Activated effector memory CD4-positive, alpha-beta T cell treated with Interleukin-2 at 50 U/mL for 16 hours (primary cell): ENCODE measurements at places on chromosomes 16 and 17.

GRCh38 chr16:70428178-70428998 is 10.5 kb downstream of the ST3GAL2 start:
- no peak for DNase-seq

DNA sequence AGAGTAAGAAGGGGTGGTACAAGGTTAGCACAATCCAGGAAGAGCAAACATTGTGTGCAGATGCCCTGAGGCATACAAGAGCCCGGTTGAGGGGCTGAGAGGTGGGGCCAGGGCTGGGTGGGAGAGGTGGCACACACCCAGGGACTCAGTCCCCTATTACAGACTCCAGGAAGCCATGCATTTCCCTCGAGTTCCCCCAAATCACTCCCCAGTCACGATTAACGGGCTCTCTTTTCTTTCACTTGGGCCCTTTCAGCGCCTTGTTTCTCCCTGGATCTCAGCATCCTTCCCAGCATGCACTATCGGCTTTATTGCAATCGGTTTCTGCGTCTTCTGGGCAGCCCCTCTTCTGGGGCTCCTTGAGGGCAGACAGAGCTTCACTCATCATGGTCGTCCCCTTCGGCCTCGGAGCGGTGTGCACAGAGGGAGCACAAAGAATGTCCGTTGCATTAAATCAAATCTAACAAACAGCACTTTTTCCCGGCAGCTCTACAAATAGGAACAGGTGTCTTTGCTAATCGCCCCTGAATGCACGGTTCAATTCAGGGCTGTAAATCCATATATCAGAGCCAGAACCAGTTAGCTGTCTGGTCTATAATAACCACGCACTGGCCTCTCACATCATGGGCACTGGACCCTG is 184.6 kb upstream of the HSBP1 start:
- DNase-seq = no peak

DNA sequence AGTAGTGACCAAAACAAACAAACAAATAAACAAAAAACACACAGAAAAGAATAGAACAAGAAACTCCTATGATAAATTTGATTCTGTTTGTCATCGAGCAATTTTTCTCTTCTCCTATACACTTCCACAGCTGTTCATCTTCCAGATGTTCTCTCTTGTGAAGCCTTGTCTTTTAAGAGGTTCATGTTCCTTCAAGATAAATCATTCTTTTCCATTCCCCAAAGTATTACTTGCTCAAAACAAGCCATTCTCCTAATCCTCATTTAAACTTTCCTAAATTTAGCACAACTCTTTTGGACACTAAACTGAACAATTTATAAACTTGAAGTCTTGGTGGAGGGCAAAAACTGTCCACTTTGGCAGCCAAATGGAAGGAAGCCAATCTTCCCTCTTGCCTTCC is 103.3 kb downstream of the ABCA8 start:
- no peak for DNase-seq

- DNase-seq = no peak
Measured at GRCh38 chr16:81647527-81647926, 131.6 kb upstream of the PLCG2 start.

DNA sequence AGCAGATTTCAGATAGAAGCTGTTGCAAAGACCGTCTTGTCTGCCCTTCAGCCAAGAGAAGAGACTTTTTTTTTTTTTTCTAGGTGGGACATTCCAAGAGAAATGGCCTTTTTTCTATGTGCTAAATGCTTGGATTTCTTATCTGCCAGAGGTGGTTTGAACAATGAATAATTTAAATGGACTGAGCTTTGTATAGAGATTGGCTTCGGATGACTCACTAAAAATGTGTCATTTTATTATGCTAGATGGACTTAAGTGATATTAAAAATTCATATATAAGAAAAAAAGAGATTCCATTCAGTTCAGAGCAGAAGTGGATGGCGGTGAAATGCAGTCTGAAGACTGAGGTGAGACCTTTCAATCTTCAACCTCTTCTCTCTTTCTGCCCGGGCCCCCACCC is 58.4 kb downstream of the MEAK7 start:
- no peak for DNase-seq

GRCh38 chr17:8150194-8151119 is 1.7 kb downstream of the PER1 start:
- DNase-seq = no peak

DNA sequence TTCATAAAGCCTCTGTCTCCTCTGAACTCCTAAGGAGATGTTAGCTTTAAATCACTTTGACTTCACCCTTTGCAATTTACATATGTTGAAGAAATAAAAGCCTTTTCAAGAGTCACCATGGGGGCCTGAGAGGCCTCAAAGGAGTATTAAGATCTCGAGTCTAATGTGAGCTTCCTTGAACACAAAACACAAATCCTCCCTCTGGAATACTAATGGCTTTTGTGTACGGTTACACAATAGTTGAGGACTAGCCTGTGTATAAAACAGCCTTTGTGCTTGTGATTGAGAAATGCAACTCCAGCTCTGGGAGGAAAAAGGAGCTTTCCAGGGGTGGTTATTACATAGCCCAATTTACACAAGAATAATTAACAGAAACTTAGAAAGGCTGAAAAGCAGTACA is 1140.2 kb downstream of the CDH11 start:
- DNase-seq = no peak

DNA sequence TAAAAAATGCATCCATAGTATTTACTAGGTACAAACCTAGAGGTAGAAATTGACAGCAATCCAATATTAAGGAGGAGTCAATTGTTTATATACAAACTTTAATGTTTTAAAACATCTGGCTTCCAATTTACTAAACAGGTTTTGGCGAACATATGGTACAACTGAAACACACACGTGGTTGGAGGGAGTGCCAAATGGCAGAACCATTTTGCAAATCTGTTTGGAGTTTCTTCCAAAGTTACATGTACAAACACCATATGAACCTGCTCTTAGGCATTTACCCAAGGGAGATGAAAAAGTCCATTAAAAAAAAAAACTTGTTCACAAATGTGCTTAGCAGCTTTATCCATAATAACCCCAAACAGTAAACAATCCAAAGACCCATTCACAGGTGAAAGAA is 159.8 kb upstream of the MYOCD start:
- DNase-seq = no peak

GRCh38 chr17:59001158-59001814 is 105.4 kb downstream of the TRIM37 start:
- peak; percentile 39 for DNase-seq

DNA sequence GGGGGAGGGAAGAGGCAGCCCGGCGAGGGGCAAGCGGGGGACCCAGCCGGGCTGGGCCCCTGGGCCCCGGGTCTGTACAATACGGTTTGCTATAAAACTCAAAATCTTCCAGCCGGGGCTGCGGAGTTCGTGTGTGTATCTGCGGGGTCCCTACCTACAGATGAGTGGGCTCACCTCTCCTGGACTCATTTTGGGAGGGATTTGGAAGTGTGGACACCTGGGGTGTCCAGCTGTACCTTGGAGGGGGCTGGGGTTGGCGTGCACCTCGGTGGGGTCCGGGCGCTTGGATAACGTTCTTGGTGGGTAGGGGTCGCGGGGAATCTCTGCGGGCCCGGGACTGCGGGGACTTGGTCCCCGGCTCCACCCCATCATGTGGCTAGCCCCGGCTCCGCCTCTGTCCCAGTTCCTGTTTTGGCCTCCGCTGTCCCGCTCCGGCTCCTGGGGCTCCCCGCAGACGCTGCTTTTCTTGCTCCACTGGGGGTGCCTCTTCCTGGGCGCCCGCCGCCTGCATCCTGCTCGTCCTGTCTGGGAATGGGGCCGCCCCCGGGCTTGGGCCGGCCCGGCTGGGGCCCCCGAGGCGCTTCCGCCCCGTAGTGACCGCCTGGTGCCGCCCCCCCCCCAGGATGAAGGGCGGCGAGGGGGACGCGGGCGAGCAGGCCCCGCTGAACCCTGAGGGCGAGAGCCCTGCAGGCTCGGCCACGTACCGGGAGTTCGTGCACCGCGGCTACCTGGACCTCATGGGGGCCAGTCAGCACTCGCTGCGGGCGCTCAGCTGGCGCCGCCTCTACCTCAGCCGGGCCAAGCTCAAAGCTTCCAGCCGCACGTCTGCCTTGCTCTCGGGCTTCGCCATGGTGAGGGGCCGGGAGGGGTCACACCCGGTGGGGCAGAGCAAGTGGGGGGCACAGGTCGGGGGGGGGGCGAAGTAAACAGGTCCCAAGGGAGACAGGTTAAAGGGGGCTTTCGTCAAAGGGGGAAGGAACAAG is at the start of gene ORAI3:
Gene ORAI3 (plus strand): TSS at position 402 of the 983 bp plus-strand sequence. CDS start 222 bp downstream, at position 624.
- DNase-seq = peak; percentile 24

DNA sequence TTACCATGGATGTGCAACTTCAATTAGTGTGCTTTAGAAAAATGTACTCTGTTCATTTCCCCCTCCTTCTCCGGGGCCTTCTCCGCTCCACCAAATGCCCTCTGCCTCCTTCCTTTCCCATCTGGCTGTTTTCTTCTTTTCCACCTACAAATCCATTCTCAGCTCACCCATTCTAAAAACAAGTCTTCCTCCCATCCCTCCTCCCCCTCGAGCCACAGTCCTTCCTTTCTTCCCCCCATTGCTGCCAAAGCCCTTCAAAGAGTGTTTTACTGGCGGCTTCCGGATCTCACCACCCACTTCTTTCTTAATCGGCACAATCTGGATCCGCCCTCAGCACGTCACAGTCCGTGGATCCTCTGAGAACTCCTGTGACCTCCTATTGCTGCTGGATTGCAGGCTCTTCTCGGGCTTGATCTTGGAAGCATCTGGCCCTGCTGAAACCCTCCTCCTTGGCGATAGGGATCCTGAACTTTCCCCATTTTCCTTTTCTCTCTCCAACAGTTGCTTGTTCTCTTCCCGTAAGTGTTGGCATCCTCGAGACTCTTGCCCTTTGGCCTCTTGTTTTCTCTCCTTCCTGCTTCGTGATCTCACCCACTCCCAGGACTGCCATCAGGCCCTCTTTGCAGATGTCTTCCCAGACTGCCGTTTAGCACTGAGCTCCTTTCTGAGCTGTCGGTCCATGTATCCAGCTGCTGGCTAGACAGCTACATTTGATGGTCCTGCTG is 36.0 kb upstream of the FBXO47 start:
- DNase-seq = peak; percentile 16

DNA sequence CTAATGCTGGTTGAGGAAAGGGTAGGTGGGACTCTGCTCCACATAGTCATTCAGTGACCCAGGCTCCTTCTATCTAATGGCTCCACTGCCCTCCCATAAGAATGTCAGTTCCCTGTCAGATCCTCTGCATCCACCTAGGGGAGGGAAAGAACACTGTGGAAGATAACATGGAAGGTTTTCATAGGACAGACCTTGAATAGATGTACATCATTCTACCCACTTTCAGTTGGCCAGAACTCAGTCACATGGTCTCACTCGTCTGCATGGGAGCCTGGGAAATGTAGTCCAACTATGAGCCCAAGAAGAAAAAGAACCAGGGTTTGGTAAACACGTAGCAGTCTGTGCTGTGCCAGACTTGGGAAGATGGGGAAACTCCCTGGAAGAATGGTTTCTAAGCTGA is 27.1 kb upstream of the SCNN1B start:
- no peak for DNase-seq

DNA sequence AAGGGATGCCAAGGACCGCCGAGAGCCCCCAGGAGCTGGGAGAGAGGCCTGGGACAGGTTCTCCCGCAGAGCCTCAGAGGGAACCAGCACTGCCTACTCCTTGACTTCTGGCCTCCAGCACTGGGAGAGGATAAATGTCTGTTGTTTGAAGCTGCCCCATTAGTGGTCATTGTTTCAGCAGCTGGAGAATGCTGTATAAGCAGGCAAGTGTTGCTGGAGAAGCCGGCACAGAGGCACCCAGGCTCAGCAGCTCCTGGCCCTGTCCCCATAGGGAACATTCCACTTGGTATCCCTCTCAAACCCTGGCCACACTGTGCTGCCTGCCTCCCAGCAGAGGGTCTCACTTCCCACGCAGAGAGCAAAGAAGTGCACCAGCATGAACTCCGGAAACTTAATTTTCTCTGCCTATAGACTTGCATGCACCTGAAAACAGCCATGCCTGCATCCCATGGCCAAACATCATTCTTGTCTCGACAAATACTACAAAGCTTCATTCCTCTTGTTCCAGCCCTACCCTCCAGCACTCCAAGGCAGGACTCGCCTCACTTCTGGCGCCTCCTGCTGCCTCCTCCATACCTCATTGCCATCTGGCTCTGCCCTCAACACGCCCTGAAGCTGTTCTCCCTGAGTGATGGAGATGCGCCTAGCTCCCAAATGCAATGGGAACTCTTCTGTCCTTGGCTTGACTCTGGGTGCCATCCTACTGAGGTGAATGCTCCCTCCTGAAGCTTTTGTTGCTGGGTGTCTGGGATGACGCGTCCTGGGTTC is 88.1 kb downstream of the DNAH17 start:
- DNase-seq = no peak

DNA sequence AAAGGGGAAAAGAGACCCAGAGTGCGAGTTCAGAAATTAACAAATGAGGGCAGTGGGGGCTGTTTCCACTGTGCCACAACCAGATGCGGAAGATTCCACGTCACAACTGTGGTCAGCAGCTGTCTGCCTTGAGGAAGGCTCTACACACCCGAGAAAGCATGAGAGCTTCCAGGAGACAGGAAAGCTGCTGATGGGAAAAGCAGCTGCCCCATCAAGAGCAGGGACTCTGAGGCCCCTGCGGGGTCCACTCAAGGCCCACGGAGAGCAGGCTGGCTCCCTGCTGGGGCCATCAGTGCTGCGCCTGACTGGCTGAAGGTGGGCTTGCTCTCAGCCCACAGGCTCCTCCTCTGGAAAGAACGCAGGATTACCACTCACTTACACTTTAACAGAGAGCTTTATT is 14.8 kb upstream of the TRAP1 start:
- no peak for DNase-seq

GRCh38 chr17:36184023-36184765 is 7.8 kb upstream of the TBC1D3B start:
- no peak for DNase-seq
